ENCODE measurements at places on chromosomes 4 and X.

GRCh38 chr4:26151615-26152014 lies 169.2 kb upstream of the RBPJ start:
- H3K4me3 ChIP-seq, result no peak overlapping the region
- no peaks in the 10 kb centered on the region for H3K36me3 ChIP-seq
- no peaks in the 10 kb centered on the region for H3K4me1 ChIP-seq
- no peak for DNase-seq
- no peaks in the 10 kb centered on the region for H3K27me3 ChIP-seq

- no peak overlapping the region for H3K4me3 ChIP-seq
- H3K27me3 ChIP-seq, result no peaks in the 10 kb centered on the region
- DNase-seq, result no peak
- H3K27ac ChIP-seq, result no peak overlapping the region
- H3K36me3 ChIP-seq, result no peaks in the 10 kb centered on the region
These were observed 122.5 kb upstream of the DDIT4L start for GRCh38 chr4:100312615-100313350.

- no peak for DNase-seq
- no peaks in the 10 kb centered on the region for H3K36me3 ChIP-seq
- no peaks in the 10 kb centered on the region for H3K4me1 ChIP-seq
- H3K4me3 ChIP-seq, result no peak overlapping the region
These were observed 71.9 kb downstream of the PDLIM5 start for GRCh38 chr4:94523617-94524016.

DNA sequence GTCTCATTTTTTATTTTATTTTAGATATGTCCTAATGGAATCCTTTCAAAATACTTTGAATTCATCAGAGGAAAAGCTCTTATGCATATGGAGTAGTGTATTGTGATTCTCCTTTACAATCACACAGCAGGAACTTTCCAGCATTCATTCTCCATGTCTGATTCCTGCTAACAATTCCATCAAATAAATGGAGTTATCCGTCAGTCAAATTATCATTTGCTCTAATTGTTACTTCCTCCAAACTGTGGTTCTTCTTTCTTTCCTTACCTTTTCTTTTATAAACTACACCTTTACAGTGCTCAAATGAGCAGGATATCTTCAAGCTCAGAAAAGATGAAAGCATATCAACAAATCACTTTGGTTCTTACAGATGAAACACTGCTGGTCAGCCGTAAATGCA lies 80.4 kb downstream of the EPHA5 start:
- no peaks in the 10 kb centered on the region for H3K36me3 ChIP-seq
- no peak for DNase-seq
- no peak overlapping the region for H3K27ac ChIP-seq
- H3K4me3 ChIP-seq, result no peak overlapping the region
- H3K27me3 ChIP-seq, result no peaks in the 10 kb centered on the region

DNA sequence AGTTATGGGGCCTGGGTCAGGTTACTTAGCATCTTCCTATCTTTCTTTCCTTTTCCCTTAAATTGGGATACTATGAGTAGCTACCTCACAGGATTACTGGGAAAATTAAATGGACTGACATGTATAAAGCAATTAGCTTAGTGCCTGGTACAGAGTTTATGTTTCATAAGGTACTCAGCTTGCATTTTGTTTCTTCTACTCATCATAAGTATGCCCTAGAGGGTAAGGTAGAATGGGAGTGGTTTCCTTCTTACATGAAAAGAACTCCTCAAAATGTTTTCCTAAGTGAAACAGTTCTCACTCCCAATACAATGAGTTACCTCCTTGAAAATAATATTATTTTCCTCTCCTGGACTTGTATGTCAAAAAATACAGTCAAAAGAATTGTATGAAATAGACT lies 75.7 kb downstream of the NPFFR2 start:
- no peaks in the 10 kb centered on the region for H3K27me3 ChIP-seq
- no peak overlapping the region for H3K27ac ChIP-seq
- no peak overlapping the region for H3K4me3 ChIP-seq
- no peak for DNase-seq
- H3K4me1 ChIP-seq, result no peaks in the 10 kb centered on the region

GRCh38 chr4:38454284-38454683 lies 209.7 kb upstream of the KLF3 start:
- H3K36me3 ChIP-seq, result no peaks in the 10 kb centered on the region
- no peak overlapping the region for H3K27ac ChIP-seq
- no peaks in the 10 kb centered on the region for H3K27me3 ChIP-seq
- H3K4me1 ChIP-seq, result no peaks in the 10 kb centered on the region

DNA sequence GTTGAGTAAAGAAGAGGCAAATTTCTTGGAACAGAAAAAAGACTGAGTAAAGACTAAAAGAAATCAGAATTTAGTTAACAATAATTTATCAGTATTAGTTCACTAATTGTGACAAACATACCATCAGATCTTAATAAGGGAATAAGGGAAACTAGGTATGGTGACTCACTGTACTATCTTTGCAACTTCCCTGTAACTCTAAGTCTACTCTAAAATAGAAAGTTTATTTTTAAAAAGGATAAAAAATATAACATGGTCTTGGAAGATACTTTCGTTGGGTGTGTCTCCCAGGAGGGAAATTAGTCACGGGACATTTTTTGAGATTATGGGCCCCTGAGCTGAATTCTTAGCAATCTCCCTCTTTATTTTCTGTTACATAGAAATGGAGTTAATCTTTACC lies 97.3 kb downstream of the EMCN start:
- no peak overlapping the region for H3K4me3 ChIP-seq
- no peaks in the 10 kb centered on the region for H3K36me3 ChIP-seq
- DNase-seq, result no peak
- H3K27me3 ChIP-seq, result no peaks in the 10 kb centered on the region
- no peaks in the 10 kb centered on the region for H3K4me1 ChIP-seq

DNA sequence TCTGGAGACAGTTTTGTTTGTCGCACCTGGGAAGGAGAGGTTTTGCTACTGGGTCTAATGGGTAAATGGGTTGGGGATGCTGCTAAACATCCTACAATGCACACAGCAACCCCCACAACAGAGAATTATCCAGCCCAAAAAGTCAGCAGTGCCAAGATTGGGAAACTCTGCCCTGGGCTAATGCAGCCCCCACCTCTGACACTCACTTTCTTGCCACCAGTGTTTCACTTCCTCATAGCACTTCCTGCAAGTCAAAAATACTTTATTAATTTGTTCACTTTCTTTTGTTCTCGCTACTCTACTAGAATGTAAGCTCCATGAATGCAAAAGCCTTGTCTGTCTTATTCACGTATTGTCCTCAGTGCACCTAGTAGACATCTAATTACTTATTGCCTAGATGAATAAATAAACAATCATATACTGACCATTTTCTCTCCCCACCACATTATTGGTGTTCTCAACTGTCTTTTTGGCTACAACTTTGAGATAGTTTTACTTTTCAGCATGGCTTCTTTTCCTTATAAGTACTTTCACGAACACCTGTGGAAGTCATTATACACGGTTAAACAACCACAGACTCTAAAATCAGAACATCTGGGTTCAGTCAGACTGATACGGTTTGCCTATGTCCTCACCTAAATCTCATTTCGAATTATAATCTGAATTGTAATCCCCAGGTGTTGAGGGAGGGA lies 82.0 kb upstream of the PITX2 start:
- no peaks in the 10 kb centered on the region for H3K36me3 ChIP-seq
- no peak for DNase-seq
- no peak overlapping the region for H3K4me3 ChIP-seq
- H3K27ac ChIP-seq, result no peak overlapping the region
- no peaks in the 10 kb centered on the region for H3K4me1 ChIP-seq

DNA sequence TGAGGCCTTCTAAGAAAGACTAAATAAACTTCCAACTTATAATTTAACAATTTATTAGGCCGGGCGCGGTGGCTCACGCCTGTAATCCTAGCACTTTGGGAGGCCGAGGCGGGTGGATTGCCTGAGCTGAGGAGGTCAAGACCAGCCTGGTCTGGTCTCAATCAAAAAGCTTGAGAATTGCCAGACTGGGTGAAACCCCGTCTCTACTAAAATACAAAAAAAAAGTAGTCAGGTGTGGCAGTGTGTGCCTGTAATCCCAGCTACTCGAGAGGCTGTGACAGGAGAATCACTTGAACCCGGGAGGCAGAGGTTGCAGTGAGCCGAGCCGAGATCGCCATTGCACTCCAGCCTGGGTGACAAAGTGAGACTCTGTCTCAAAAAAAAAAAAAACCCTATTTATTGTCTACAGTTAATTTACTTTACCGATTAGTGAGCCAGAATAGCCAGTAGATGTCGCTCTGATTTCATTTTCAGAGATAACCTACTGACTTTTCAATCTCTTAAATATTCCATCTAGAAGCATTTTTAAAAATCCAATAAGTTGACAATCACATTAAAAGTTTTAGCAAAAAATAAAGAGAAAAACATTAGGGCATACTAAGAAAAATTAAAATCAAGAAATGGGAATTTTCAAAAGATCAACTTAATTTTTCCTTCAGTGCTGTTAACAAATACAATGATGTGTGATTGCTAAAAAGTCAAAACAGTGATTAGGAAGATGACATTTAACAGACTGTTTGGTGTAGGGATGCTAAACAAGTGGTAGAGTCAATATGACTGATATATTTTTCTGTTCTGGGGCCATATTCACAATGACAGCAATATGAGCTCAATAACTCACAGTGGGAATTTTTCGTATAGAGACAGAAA lies 4.3 kb upstream of the SHROOM3 start:
- no peak overlapping the region for H3K27ac ChIP-seq
- H3K4me1 ChIP-seq, result peaks cover 4% of the 10 kb centered on the region
- no peak overlapping the region for H3K4me3 ChIP-seq
- peak; percentile 91 for DNase-seq

DNA sequence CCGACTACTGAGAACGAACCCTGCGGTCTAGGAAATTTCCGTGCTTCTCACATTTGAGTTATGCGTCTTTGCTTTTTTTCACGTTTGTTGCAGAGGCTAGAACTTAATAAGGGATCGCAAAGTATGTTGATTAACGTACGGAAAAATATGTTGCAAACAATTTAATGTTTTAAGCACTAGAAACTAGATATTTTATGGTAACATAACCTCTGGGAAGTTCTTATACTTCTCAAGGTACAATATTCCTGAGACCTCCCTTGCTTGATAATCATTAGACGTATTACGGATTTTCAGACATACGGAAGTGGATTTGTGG lies 639 bp upstream of the PRDM5 start:
- H3K4me3 ChIP-seq, result peak overlapping the region; percentile 83
- H3K27ac ChIP-seq, result peak overlapping the region; percentile 91
- no peak for DNase-seq
- H3K4me1 ChIP-seq, result no peaks in the 10 kb centered on the region
- H3K36me3 ChIP-seq, result no peaks in the 10 kb centered on the region

DNA sequence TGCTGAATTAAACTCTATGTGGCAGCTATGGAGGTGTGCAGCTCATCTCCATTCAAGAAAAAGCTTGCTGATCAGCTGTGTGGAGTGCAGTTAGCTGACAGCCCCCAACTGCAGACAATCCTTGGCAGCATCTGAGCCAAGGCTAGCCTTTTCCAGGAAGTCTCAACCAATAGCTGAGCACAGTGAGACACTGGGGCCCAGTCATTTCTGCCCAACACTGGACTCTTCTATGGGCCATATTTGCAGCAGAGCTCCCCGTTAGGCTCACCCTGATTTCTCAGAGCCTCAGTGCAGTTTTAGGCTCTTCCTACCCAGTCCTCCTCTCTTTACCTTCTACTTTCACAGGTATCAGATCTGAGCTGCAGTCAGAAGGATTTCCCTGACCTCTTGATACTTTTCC lies 12.9 kb downstream of the DDX53 start:
- no peaks in the 10 kb centered on the region for H3K4me1 ChIP-seq
- no peaks in the 10 kb centered on the region for H3K27me3 ChIP-seq
- H3K27ac ChIP-seq, result no peak overlapping the region
- DNase-seq, result no peak
- H3K4me3 ChIP-seq, result no peak overlapping the region

DNA sequence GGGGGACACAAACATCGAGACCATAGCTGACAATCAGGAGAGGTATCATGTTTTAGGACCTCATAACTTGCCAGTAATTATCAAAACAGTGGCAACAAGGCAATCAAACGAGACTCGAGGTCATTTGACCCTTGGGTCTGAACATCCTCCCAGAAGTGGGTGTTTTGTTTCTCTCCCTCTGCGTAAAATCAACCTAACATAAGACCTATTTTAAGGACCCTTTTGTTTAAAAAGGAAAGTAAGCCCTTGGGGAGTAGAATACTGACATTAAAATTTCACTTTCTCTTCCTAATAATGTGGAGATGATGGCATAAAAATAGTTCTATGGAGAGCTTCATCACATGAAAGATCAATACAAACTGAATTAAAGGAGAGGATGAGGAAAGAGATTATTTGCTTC lies 106.2 kb upstream of the PUDP start:
- H3K4me3 ChIP-seq, result no peak overlapping the region
- H3K4me1 ChIP-seq, result no peaks in the 10 kb centered on the region
- H3K36me3 ChIP-seq, result no peaks in the 10 kb centered on the region
- no peak overlapping the region for H3K27ac ChIP-seq
- DNase-seq, result no peak

DNA sequence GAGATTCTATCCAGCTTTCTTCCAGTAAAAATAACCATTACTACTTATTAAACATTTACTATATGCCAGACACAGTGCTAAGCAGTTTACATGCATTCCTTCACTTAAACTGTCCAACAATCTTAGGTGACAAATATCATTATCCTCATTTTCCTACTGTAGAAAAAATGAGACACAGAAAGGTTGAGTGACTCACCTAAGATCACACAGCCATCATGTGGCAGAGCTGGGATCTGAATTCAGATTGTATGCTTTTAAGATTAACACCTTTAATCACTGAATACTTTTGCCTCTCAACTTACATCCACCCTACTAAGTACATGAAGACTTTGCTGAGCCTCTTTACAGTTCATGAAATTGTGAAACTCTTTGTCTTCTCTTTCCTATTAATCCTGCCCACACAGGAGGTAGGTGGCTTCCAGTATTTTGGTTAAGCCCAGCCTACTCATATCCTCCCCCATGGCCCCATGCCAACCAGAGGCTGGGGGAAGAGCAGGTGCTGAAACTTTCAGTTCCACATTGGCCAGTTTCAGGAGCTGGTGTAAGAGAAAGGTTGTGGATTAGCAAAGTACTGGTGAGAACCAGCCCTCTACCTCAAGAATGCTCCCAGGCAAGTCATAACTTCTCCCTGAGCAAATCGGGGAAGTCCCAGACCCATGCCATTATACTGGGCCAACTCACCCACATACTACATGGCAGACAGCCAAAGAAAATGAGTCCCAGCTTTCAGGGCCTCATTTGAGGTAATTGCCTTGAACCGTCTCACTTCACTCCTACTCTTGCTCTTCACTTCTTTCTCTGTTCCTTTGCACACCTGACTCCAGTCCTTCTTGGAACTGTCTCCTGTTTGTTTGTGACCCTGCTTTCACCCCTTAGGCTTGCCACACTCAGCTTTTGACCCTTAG lies 211.1 kb downstream of the GUCY2F start:
- H3K4me3 ChIP-seq, result no peak overlapping the region
- H3K36me3 ChIP-seq, result no peaks in the 10 kb centered on the region
- no peaks in the 10 kb centered on the region for H3K27me3 ChIP-seq
- H3K4me1 ChIP-seq, result no peaks in the 10 kb centered on the region
- no peak for DNase-seq

GRCh38 chr4:164779080-164779479 lies 25.1 kb downstream of the SMIM31 start:
- H3K27me3 ChIP-seq, result no peaks in the 10 kb centered on the region
- no peaks in the 10 kb centered on the region for H3K4me1 ChIP-seq
- no peak for DNase-seq
- H3K27ac ChIP-seq, result no peak overlapping the region
- no peaks in the 10 kb centered on the region for H3K36me3 ChIP-seq
- no peak overlapping the region for H3K4me3 ChIP-seq
